Sciatic nerve (tissue), 2 donors: ENCODE measurements at places on chromosomes 3 and 15.

- DNase-seq: no peak
Observed at GRCh38 chr3:73508330-73508954, 116.3 kb downstream of the PDZRN3 start.

GRCh38 chr3:131544557-131544956, 41.8 kb upstream of the MRPL3 start:
- no peak for DNase-seq

GRCh38 chr15:35460616-35461015, 85.3 kb downstream of the DPH6 start:
- no peak for DNase-seq

DNA sequence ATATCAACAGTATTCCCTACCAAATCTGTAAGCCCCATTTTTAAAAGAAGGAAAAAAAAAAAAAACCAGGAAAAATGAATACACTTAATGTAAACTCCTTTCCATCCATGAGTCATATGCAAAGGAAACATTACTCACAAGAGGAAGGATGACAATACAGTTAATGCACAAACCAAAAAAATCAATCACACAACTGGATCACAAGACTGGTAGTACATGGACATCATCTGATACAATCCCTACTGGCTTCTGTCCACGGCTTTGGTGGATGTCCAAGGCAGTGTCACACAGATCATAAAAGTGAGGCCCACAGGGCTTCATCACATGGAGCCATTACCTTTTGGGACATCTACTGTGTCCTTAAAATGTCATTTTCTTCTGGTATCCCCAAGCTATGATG, 44.0 kb downstream of the SUCLG2 start:
- no peak for DNase-seq

GRCh38 chr3:155889952-155890351, 19.5 kb downstream of the GMPS start:
- no peak for DNase-seq

- DNase-seq: no peak
Observed at GRCh38 chr3:142215106-142215505, 10.3 kb downstream of the GK5 start.

DNA sequence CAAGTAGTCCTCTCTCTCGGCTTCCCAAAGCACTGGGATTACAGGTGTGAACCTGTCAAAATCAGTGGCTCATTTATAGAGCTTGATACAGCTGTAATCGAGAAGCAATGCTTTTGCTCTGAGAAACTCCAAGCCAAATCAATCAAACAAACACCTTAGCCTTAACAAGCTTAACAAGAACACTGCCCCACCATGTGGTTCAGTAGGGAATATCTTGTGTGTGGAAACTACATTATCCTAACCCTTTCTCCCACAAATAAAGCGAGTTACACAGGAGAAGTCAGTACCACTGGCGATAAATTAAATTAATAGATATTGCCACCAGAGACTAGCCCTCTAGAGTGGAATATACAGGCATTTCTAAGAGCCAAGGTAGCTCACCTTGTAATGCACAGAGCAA, 13.9 kb downstream of the CDAN1 start:
- no peak for DNase-seq

DNA sequence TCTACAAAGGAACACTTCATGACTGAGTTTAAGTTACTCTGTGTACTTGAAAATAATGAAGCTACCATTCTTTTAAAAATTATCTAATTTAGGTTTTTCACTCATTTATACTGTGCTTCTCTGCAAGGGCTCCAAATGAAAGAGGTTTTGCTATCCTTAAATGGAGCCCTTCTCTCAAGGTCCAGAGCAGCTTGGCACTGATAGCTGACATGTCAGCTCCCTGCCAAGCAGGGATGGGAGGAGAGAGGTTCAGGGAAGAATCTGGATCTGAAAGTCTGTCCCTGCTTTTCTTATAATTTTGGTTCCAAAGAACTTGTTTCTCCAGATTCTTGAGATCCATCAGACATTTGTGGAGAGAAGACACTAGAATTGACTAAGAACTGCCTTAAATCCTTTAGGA, 39.1 kb downstream of the MRPS11 start:
- no peak for DNase-seq

GRCh38 chr3:101972430-101973162, 123.3 kb downstream of the NFKBIZ start:
- no peak for DNase-seq

GRCh38 chr3:129453732-129454131, 13.7 kb downstream of the IFT122 start:
- DNase-seq: no peak

DNA sequence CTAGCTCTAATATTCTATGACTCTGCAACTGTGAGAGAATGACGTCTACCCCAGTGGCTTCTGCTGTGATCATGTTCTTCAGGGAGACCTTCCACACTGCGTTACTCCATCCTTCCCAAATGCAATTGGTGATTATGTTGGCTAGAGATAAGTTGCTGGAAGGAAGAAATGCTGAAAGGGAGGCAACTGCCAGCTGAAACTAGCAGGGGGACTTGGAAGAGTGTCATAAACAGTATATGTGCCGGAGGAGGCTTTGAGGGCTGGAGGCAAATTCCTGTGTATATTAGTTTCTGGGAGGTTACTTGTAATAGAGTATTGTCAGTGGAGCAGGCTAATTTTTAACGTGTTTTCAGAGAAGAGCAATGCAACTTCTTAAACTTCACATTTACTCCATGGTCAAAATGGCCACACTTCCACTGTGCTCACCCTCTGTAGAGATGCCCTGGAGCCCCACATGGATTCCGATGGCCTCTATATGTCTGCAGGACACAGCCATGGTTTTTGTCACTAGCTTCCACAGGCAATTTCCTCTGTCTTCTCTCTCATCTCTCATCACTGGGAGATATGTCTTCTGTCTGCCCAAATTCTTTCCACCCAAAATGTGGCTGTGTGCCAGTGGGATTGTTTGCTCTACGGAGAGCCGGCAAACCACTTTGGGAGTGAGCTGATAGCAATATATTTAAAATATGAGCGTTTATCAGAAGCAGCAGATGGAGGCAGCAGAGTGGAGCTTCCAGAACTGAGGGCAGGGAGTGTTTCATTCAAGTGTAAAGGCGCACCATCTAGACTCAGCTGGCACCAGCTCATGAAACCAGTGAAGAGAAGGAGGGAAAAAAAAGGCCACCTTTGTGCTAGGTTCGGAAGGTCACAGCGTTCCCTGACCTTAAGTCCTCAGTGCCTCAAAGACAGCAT, 13.3 kb upstream of the CD47 start:
- peak; percentile 67 for DNase-seq

DNA sequence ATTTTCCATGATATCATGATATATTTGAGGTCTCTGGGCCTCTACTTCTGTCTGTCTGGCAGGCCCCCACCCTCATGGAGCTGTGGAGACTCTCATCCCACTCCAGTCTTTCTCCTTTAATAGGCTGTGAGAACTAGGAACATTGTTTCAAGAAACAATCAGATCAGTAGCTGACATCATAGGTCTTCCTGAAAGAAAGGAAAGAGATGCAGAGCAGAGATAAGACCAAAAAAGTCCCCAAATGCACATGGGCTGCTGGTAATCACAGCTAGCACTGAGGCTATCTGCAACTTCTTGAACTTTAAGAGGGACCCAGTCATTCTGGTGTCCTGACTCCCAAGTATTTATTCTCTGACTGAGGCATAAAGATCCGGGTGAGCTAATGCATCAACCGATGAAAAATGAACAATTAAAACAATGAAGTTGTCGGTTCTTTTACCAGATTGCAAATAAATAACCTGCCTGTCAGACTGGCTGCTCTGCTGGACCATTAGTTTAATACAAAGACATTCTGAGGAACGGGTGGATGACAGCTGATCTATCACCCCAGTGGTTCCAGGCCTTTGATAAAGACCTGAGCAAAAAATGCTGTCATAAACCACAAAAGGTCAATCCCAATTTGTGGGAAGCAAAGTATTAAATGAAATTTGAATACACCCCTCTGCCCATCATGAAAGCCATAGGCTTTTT, 780.8 kb upstream of the GOLIM4 start:
- no peak for DNase-seq

- no peak for DNase-seq
Observed at GRCh38 chr3:105755121-105755886, 113.5 kb downstream of the CBLB start.

DNA sequence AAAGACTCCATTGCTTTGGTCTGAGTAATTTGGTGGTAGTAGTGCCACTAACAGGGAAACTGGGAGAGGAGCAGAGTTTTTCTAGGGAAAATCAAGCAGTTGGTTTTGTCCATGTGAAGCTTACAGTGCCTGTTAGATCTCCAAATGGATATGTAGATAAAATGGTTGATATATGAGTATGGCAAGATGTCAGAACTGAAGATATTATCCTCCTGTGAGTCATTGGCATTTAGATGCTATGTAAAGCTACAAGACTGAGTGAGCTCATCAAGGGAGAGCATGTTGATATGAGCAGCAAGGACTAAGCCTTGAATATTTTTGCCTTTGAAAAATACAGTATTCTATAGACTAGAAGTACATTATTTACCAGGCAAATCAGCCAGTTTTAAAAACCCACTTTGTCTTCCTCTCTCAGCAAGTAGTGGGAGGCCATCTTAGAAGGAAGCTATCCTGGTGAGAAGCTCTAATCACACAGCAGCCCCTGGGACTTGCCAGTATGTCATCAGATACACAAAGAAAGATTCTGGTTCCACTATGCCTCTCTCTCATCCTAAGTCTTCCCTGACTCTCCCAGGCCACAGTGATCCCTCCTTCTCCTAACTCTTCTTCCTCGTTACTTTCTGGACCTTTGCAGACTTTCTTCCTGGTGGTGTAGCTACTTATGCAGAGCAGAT, 77.4 kb upstream of the ANKRD28 start:
- DNase-seq: no peak

DNA sequence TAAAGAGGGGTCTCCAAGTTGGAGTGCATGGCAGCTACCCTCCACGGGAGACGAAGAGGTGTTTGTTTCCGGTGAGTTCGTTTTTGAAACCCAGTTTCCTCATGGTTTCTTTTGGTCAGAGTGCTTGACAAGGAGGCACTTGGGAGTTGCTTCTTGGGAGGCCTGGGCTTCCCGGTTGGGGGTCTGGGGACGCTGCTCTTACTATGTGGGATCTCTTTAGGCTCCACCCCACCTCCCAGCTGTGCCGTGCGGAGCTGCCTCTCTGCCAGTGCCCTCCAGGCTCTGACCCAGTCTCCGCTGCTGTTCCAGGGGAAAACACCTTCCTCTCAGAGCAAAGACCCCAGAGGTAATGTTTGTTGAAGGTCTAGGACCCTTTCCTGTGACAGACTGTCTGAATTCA, 29.6 kb downstream of the KIF7 start:
- no peak for DNase-seq

DNA sequence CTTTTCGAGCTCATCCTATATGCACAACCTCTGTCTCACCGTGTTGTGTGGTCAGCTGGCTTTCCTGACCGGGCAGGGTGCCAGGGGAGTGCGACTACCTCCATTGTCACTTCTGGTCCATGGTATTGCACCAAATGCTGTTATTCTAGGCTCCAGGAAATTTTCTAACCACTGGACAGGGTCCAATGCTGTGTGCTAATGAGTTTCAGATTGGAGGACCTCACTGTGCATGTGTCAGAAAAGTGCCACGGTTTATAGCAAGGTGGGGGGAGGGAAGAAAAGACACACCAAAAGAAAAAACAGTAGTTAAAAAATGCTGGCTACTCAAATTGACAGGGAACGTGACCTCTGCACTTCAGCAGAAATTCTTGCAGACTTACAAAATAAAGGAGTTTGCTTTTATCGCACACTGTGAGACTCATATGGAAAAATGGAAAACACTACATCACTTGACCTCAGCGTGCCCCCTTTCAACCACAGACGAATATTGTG, 480.1 kb downstream of the FOXP1 start:
- DNase-seq: peak; percentile 66

DNA sequence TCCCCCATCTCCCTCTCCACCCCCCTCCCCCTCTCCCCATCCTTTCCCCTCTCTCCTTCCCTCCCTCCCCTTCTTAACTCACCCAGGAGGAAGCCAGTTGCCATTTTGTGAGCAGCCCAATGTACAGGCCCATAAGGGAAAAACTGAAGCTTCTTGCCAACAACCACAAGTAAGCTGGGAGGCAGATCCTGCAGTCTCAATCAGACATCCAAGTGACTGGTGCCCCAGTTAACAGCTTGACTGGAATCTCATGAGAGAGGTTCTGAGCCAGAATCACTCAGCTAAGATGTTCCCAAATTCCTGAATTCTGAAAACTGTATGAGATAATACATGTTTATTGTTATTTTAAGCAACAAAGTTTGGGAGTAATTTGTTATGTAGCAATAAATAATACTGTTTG, 90.7 kb downstream of the C3orf70 start:
- no peak for DNase-seq

GRCh38 chr15:31353931-31354330, 27.3 kb downstream of the KLF13 start:
- peak; percentile 55 for DNase-seq

DNA sequence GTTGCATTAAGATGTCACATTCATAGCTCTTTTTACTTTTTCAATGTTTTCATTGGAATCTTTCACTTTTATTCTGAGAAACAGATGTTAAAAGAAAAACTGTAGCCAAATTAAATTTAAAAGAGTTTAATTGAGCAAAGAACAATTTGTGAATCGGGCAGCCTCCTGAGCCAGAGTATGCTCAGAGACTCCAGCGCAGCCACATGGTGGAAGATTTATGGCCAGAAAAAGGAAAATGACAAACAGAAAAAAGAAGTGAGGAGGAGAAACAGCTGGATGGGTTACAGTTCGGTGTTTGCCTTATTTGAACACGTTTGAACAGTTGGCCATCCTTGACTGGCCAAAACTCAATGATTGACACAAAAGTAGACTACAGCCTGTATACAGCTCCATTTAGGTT, 33.8 kb upstream of the RAB11A start:
- DNase-seq: no peak

DNA sequence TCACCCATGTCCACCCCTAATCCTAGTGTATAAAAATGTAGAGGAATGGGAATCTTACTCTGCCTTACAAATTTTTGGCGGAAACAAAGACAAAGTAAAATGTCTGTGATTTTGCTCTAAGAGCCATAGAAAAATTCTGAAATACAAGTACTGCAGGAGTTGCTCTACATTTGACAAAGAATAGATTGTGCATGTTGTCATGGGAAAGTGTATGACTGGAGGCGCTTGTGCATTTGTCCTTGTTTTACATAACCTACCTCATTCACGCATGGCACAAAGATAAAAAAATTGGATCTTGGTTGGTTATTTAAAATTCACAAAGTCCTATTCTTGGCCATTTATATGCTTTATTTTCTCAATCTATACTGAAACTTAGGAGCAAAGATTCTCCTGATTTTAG, 2.0 kb upstream of the TUSC7 start:
- no peak for DNase-seq

DNA sequence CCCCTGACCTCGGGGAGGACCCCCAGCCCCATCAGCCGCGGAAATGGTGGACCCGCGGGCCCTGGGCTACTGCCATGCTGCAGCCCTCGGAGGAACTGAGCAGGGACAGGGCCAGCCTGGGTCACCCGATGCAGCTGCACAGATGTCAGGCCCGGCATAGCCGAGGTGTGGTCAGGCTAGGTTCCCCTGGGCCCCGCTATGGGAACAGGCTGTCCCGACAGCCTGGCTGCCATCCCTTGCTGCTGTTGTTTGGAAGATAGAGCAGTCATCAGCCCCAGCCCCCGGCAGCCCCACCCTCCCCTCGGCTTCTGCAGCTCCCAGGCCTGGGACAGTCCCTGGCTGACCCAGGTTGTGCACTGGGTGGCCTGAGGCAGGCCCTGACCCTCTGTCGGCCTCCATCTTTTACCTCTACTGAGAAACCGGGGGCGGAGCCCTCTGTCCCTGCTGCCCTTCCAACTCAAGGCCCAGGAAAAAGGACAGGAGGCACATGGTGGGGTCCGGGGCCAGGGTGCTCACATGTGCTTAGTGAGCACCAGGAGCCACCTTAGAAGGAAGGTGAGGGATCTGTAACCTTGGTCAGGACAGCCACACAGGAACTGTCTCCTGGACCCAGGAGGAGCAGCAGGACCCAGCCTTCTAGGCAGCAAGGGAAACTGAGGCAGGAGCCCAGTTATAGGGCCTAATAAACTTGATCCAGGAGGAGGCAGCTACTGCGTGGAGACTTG, 31.5 kb upstream of the FBLN2 start:
- no peak for DNase-seq
